ENCODE measurements at places on chromosomes 16 and 17.

DNA sequence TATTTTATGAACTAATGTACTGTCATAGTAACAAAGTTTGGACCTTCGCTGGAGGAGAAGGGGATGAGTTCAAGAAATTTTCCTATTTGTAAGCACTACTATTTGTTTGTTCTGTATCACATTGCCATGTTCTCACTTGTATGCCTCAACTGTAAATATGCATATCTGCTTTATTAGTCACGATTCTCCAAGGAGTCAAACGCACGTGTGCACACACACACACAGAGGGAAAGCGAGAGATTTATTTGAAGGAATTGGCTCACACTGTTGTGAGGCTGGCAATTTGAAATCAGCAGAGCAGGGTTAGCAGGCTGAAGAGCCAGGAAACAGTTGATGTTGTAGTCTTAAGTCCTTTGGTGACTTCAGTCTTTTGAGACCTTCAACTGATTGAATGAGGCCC, 24.9 kb upstream of the MYH2 start:
- DNase-seq: no peak

DNA sequence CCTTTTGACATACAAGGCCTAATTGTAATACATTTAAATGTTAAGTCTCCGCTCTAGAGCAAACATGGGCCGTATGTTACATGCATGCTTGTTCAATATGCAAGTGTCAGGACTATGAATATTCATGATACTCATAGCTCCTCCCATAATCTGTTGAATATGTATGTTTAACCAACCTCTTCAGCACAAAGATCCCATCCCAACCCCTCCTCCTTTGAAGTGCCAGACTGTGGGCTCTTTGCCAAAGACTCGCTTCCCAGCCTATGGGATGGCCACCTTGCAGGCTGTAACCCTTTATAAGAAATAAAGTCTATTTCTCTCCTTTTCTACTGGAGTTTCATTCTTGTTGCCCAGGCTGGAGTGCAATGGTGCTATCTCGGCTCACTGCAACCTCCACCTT, 156.2 kb downstream of the ABCC12 start:
- DNase-seq: no peak

- DNase-seq: no peak
Observed at GRCh38 chr17:5283571-5284315, 1.7 kb downstream of the RABEP1 start.

GRCh38 chr17:10081571-10082169, 116.7 kb downstream of the GAS7 start:
- DNase-seq: no peak

DNA sequence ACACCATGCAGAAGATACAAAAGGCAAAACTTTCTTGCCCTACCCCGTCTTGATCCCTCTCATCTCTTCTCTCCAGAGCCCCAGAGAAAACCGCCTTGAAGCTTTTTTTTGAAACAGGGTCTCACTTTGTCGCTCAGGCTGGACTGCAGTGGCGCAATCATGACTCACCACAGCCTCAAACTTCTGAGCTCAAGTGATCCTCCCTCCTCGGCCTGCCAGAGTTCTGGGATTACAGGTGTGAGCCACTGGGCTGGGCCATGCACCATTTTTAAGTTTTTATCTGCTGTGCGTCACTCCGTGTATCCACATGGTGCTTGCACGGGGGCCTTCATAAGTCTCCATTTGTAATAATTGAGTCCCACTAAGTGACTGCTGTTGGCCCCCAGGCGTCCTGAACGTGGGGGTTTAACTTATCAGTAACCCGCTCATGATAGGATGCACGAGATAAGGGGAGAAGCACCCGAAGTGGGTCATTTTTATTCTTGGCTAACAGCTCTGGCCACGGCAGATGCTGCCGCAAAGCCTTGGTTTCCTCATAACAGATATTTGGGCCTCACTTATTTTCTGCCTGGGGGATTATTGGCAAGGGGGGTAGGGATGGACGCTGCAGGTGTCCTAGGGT, 8.6 kb downstream of the DNAH17 start:
- no peak for DNase-seq

DNA sequence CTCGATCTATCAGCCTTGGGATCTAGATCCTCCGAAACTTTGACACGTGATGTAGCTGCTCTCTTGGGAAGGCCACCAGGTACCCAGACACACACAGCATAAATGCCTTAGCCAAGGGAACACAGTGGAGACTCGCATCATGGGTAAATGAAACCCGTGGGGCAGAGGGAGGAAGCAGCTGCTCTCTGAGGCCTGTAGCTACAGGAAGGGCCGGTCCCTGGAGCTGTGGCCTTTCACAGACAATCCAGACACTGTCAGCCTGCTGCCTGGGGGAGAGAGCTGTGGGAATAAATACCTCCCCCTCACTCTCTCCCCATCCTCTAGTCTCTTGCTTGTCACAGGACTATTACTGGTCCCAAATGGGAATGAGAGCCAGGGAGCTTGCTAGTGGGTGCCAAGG, 351.2 kb downstream of the UTP18 start:
- DNase-seq: no peak

GRCh38 chr17:12983991-12984884, 33.6 kb downstream of the ELAC2 start:
- no peak for DNase-seq

DNA sequence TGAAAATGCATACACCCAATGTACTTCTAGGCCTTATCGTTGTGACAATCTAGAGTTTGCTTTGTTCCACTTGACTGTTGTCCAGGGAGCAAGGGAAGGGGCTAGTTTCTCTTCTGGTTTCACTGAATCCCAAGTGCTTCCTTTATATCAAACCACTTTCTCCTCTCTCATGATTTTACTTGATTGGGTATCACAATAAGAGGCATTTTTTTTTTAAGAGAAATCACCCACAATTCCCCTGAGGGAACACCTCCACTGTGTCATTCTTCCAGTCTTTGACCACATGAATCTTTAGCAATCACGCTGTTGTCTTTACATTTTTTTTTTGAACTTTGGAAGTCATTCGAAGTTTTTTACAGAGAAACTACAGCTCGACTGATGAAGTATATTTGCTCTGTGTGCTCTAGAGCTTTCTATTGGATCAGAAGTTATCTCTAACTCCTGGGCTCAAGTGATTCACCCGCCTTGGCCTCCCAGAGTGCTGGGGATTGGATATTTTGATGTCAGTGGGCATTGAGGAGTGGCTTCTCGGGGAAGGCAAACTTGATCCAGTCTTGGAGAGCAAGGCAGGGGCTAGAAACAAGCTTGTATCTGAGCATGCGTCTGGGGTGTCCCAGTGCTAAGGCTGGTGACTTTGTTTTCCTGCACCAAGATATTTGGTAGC, 3.0 kb downstream of the CDH1 start:
- DNase-seq: no peak

DNA sequence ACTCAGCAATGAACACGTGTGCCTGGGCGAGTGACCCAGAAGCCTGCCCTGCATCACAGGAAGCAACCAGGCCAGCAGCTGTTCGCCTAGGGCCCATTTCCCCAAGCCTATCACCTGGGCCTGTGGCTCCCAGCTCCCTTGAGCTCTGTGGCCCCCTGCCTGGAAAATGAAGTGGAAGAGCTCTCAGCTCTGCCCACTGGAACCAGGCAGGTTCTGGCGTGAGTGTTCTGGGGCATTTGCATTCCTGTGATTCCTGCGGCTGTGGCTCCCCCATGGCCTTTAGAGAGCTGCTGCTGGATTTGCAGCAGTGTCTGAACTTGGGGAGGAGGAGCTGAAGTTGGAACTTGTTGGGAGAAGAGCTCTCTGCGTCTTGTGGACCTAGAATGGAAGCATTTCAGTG, 22.8 kb downstream of the PGS1 start:
- DNase-seq: no peak

DNA sequence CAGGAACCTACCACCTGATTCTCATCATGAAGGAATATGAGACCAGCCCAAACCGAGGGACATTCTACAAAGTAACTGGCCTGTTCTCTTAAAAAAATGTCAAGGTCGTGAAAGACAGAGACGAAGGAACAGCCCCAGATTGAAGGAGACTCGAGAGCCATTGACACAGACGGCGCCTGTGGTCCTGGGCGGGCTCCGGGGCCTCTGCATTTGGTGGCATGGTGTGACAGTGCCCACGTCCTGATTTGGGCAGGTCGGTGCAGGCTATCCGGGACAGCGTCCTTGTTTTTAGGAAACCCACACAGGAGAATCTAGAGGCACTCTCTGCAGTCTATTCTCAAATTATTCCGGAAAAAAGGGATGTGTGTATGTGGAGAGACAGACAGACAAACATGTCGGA, 64.1 kb downstream of the ADCY9 start:
- DNase-seq: no peak

DNA sequence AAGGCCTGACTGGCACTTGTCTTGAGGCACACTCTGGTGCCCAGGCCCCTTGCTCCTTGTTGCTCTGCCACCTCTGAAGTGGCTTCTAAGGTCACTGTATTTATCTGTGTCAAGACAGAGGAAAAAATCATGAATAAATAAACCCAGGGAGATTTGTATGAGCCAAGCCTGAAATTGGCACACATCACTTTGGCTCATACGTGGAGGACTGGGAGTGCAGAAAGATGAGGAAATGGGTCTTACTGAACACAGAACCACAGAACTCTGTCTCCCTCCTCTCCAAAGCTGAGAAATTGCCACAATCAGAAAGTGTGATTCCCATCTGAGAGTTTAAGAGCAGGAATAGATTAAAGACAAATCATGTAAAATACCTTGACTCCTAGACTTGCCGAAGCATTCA, 27.1 kb upstream of the C16orf78 start:
- no peak for DNase-seq

All from stimulated activated CD8-positive, alpha-beta memory T cell treated with anti-CD3 and anti-CD28 coated beads, Interleukin-4, amount 100 ng/mL, for 1 hour (primary cell).